MM.1S (cell line): ENCODE measurements at places on chromosomes 2 and 18.

DNA sequence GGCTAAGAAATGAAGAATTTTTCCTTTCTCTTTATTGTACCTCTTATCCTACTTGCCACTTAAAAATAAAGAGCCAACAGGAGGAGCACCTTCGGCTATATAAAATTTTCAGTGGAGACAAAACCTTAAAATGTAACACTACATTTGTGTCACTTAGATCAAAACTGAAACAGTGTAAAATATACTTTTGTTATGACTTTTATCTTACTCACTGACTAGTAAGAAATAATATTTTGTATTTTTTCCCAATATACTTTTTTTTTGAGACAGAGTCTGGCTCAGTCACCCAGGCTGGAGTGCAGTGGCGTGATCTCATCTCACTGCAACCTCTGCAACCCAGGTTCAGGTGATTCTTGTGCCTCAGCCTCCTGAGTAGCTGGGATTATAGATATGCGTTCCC, 28.3 kb downstream of the KCNJ13 start:
- no peak for DNase-seq

DNA sequence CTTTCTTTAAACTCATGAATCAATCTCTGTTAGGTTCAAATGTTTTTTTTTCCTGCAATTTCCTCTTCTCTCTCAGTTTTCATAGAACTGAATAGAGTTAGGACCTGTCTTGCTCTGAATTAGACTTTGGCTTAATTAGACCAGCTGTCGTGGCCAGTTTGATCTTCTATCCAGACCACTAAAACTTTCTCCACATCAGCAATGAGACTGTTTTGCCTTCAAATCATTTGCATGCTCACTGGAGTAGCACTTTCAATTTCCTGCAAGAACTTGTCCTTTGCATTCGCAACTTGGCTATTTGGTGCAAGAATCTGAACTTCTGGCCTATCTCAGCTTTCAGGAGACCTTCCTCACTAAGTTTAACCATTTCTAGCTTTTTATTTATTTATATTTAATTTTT, 2002.2 kb upstream of the PIK3C3 start:
- DNase-seq = peak; percentile 70

GRCh38 chr2:74712223-74713053, 58.4 kb downstream of the SEMA4F start:
- DNase-seq = no peak

DNA sequence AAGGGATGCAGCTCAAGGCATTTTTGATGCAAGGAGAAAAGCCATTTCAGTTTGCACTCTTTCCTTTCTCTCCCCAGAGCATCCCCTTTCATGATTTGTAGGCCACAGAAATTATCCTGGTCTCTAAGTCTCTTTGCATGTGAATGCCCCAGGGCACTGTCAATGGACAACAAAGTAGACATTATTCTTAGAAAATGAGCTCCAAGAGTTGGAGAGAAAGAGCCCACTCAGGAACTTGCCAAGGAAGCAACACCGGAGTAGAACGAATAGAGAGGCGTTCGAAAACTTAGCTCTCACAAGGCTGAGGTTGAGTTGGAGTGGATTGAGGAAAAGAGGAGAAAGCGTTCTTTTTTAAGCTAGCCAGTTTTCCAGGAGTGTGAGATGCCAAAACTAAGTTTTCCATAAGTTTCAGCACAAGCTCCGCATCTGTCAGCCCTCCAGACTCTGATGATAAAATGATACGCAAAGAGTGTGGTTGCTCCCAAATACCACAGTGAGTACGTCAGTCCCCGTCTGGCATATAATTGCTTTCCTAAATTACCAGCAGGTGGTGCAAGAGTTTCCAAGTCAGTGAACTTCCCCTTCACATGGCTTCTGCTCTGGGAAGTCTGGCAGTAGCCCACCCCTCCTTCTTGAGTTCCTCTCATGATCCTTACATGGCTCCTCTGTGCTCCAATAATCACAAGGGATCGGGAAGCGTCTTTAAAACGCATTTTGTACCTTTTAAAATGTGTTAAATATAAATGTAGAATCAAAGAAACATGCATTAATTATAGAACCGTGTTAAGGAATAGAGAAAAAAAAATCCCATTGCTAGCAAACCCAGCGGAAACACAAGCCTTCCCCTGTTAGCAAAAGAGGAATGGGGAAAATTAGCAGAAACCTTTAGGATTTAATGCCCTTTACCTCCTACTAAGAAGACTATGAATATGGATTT, 1060.6 kb upstream of the FANCL start:
- DNase-seq = peak; percentile 56
